NCI-H2171 (cell line): ENCODE measurements at places on chromosomes 4 and X.
A peak's percentile ranks its signal among the peaks of the same experiment; 100 is the strongest.

DNA sequence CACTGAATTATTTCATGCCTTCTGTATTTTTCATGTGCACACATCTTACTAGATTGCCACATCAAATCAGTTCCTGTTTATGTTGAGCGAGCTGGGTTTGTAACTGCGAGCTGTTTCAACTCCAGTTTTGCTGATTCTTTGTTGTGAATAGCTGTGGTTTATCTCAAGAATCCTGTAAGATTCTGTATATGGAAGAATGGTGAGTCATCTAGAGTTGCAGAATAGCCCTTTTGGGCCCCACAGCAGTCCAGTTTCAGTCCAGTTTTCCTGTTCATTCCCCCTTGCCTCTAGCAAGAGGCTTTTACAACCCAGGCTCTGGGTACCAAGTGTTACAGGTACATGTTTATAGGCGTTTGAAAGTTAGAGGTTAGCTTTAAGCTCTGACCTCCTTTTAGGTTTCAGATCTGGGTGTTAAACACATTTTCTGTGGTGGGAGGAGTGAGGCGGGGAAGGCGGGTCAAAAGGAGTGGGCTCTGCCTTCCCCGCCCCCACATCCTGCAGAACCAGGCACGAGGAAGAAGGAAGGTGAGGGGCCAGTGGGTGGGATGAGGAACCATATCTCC, 32.7 kb downstream of the TBC1D14 start:
- no peak for DNase-seq

DNA sequence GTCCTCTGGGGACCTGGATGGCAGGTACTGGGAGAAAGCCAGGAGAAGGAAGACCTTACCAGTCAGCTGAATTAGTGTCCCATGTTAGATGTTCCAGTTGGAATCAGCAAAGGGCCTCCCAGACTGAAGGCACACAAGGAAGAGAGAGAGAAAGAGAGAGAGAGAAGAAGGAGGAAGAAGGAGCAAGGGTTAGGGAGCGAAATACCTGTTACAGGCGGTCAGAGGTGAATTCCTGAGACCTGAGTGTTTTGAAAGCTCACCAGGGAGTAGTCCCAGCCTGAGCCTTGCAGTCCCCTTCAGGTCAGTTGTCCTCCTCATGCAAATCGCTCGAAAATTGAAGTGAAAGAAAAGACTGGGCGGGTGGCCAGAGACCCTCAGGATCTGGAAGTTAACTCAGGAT, 60.3 kb downstream of the USP11 start:
- no peak for DNase-seq

DNA sequence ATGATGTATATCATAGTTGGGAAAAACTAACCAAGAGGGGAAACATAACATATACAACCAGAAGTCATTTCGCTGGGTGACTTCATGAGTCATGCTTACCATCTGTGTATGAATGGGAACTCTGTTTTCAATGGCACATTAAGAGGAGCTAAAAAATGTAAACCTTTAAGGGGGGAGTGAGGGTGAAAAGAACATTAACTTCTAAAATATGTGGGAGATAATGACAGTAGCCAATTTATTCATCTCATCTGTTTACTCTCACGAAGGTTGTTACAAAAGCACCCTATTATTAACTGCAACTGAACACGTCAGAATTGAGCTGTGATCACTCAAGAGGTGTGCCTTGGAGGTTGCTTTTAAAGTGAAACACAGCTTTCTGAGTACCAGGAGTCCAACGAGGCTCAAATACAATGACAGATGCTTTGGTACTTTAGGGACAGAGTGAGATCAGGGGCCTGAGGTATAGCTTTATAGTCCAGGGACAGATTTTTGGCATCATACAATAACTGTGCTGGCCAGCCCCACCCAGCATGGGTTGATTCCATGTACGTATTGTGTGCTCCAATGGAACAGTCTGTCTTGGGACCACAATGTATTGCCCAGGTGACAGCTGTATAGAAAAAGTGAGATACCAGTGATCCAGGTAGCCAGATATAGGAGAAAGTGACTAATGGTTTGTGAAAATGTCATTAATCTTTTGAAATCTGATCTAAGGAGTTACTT, 107.3 kb downstream of the AMMECR1 start:
- no peak for DNase-seq

DNA sequence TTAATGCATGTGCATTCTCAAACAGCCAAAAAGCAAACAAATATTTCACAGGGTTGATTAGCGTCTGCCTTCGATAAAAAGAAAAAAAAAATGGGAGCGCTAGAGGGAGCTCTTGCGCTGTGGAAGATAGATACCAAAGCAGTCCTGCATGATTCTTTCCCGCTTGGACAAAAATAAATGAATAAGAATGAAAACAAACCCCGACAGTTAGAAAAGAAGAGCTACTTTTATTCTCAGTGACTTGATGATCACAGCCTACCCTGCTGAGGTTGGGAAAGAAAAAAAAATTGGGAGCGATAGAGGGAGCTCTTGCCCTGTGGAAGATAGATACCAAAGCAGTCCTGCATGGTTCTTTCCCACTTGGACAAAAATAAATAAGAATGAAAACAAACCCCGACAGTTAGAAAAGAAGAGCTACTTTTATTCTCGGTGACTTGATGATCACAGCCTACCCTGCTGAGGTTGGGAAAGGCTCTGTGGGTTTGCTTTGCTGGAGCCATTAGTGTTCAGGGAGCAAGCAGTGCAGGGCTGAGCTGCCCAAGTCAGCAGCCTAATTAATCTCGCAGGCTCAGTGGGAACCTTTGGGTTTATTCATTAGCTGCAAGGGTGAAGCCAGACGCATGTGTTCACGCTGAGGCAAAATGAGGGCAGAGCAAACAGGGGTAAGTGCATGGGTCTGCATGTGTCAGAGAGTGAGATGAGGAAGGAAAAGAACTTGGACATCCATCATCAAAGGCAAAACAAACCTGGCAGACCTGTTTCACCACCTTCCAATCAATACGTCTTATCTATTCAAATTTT, 249.3 kb upstream of the PRKX start:
- peak; percentile 6 for DNase-seq

DNA sequence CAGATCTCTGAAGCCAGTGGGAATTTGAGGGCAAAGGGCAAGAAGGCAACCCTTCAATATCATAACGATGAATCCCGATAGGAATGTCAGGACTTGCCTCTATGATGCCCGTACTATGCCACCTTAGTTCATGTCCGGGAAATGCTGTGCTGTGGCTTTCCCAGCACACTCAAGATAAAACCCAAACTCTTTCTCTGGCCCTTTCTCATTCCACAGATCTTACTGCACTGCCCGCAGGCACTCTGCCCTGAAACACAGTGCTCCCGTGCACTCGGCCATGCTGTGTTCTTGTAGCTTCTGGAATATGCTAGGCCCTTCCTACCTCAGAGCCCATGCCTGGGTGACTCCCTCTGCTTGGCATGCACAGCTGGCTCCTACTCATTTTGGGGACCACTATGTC, 26.3 kb downstream of the SORCS2 start:
- no peak for DNase-seq

DNA sequence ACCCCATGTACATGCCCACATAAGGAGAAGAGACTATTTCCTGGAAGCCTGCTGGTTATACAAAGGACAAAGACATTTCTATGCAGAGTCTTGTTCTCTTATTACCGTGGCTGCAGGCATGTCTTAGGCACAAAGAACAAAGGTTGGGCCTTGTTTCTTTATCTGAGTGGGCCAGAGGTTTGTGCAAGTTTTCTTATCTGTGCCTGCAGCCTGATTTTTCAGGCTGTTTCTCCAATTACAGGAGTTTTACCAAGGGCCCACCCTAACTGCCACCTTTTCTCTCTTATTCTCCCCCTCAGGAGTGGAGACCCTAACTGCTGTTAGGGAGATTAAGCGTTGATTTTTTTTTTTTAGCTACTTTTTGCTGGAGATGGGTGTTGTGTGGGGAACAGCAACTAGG, 3.5 kb downstream of the TENT5D start:
- DNase-seq = no peak

- DNase-seq = no peak
Measured at GRCh38 chrX:11438767-11439166, 145.6 kb downstream of the AMELX start.

DNA sequence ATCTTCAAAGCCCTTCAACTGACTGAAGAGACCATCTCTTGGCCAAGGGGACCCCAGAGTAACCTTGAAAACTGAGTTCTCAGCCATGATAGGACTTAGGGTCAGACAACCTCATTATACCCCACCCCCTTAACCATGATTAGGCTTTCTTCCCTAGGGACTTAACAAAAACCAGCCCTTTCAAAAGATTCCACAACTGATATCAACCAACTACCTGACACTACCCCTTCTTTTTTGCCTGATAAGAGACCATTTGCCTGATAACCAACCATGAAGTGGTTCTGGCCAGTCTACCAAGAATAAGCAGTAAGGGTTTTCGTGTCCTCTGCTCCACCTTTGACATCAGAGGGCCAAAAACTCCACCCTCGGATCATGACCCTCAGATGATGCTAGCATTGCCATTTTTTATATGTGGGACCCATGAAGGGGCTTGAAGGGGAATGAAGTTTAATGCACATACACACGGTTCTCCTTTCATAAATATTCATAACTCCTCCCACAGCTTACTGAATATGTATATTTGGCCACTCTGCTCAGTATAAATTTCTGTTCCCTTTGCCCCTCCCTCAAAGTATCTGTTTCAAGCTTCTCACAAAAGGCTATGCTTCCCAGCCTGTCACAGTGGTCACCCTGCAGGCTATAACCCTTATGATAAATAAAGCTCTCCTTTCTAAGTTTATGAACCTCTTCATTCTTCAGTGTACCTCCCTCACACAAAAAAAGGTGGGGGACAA, 12.3 kb downstream of the TBCK start:
- DNase-seq = no peak

- no peak for DNase-seq
Measured at GRCh38 chr4:167232805-167233684, 1.2 kb downstream of the SPOCK3 start.

GRCh38 chrX:45400027-45400779, 199.5 kb upstream of the DIPK2B start:
- no peak for DNase-seq

- no peak for DNase-seq
Measured at GRCh38 chr4:142574306-142574705, 271.8 kb downstream of the INPP4B start.

- DNase-seq = no peak
Measured at GRCh38 chr4:77826275-77826674, 7.1 kb upstream of the CNOT6L start.

GRCh38 chrX:23497919-23498318, 163.3 kb downstream of the PTCHD1 start:
- no peak for DNase-seq

GRCh38 chr4:151358266-151358665, 32.9 kb upstream of the SH3D19 start:
- DNase-seq = no peak

- DNase-seq = peak; percentile 2
Measured at GRCh38 chrX:132037479-132037993, 14.4 kb downstream of the STK26 start.

- no peak for DNase-seq
Measured at GRCh38 chrX:70525733-70526132, 81.1 kb downstream of the DLG3 start.

DNA sequence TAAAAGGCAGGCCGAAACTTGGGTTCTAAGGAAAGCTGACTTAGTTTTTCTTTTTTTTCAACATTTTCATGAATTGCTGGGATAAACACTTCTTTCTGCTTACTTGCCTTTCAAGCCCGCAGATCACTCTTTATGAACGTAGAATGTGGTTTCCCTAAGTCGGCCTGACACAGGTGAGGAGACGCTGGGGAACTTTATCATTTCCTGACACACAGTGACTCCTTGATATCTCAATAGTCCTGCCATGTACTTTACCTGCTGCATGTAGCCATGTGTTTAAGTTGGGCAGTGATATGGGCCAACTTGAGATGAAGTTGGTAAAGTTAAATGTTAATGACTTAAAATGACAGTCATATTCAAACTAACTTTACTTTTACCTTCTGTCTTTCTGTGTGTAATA, 26.6 kb upstream of the SNCA start:
- no peak for DNase-seq

GRCh38 chrX:79604364-79604763, 237.2 kb upstream of the ITM2A start:
- no peak for DNase-seq

DNA sequence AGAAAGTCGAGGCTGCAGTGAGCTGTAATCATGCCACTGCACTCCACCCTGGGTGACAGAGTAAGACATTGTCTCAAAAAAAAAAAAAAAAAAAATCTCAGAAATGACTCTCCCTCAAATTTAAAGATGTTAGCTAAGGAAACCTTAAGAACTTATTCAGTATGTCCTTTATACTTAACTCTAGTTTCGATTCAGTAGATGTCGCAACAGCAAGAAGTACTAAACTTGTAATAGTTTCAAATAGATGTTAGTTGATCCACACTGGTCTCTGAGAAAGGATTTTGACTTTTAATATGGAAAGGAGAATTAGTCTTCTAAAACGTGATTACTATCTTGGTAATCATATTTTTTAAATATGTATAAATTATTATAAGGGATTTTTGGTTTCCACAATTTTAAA, 29.6 kb downstream of the NKX3-2 start:
- DNase-seq = no peak

- no peak for DNase-seq
Measured at GRCh38 chr4:8115203-8115520, 43.5 kb downstream of the ABLIM2 start.

GRCh38 chr4:17315459-17315858, 196.4 kb downstream of the QDPR start:
- no peak for DNase-seq

DNA sequence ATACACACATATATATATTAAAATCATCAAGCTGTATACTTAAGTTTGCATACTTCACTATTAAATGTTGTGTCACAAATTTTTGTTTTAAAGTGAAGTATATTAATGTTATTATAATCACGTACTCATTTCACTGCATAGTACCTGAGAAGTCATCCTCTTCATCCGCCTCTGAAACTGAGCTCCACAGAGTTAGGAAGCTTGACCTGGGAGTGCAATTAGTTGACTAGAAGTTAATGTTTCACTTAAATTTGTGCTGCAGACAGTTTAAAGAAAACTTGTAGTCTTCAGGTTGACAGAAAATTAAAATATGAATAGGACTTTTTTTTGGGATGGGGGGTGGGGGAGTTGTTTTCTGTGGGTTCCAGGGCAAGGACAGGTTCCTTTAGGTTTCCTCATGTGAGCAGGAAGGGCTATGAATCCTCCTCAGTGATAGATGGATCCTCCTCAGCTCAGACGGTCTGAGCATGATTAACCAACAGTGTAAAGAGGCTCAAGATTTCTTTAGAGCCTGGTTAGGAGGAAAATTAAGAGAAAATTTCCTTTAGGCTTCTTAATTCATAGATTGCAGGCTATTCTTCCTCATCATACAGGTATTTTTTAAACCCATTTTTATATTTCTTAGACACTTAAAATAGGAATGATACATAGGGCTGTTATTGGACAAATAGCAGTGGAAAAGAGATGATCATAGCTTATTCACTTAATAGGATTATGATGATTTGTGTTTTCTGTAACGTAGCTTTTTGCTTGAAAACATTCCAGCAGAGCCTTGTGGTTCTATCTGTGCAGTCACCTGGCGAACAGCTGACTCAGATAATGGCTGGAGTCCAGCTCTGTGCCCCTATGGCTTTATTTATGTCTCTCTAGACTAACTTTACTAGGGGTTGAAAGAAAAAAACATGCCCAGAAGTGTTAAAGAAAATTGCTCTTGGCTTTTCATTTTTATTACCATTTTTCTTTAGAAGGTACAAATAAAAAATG, 102.7 kb downstream of the SLC4A4 start:
- no peak for DNase-seq

- DNase-seq = no peak
Measured at GRCh38 chr4:82223715-82224114, 150.1 kb downstream of the HNRNPD start.
